Left lobe of liver (tissue), 2 donors: ENCODE measurements at places on chromosomes 2 and 18. TPM values are rescaled to one million over a fixed set of nuclear protein-coding genes. Genes with fewer than 3 reads are reported as not detected.

Gene GKN1
- not detected for total RNA-seq

Gene DAW1
- not detected for total RNA-seq

Gene REG1B
- 4.9 TPM for total RNA-seq

DNA sequence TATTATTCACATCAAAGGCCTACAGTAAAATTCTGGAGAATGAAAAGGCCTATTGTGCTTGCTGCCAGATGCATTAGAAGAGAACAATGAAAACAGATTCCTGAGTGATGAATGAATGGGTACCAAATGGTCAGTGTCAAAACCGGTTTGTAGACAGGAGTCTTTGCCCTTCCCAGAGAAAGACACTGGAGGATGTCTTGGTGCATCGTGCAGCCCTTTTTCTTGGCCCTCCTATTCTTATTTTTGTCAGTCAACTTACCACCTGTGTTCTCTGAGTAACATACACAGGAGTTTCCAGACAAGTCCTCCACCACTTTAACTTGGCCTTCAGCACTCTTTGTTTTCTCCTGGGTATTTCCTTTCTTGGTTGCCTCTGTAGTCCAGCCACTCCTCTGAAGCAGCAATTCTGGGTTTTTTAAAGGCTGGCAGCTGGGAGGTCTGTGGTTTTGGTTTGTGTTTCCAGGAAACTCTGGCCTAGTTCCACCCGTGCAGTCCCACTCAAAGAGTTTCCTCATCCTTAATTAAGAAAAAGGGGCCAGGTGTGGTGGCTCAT, 29.4 kb downstream of the PSTPIP2 start:
- no peak for DNase-seq

GRCh38 chr18:27583466-27583865, 398.4 kb upstream of the CHST9 start:
- DNase-seq = no peak

GRCh38 chr2:34012715-34013302, 413.7 kb upstream of the FAM98A start:
- DNase-seq = peak; percentile 50

DNA sequence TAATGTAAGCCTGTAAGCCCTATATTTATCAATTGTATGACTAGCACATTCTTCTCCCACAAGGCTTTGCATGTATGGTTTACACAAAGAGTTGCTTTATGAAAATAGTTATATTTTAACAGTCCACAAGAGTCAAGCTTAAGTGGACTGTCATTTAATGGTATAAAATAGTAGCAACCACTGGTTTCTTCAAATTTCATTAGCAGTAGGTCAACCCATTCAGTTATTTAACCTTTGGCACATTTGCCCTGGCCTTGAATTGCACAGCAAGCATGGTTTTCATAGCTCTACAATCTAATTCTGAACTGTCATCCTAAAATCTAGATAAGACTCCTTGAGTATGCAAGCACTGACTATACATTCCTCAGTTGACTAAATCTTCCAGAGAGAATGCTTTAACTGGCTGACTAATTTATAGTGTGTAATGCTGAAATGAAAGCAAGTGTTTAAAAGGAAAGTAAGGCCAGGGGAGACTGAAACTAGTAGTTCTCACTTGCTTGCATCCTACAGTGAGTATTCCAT, 1.8 kb downstream of the DPP4 start:
- no peak for DNase-seq

DNA sequence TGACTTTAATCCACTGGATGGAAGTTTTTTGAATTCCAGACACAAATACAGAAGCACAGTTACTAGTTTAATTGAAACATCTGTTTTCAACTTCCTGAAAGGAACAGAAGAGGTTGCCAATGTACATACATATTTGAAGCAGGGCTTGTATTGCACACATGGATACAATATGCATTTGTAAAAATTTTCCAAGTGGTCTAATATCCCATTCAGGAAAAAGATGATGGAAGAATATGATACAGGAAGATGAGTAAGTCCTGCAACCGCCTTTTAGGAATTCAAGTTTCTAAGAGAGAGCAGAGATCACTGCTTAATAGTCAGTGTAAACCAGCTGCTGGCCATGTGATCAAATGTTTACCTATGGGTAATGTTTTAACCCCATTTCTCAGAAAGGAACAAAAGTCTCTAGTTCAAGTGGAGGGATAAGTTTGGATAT, 265.4 kb downstream of the TRIB2 start:
- no peak for DNase-seq

GRCh38 chr2:224847961-224848850, 132.0 kb upstream of the CCDC195 start:
- no peak for DNase-seq
